ENCODE measurements at places on chromosomes 4 and X.
A peak's percentile ranks its signal among the peaks of the same experiment; 100 is the strongest.

- DNase-seq, result peak; percentile 11
Observed at GRCh38 chr4:16196482-16197393, 29.5 kb downstream of the TAPT1 start.

DNA sequence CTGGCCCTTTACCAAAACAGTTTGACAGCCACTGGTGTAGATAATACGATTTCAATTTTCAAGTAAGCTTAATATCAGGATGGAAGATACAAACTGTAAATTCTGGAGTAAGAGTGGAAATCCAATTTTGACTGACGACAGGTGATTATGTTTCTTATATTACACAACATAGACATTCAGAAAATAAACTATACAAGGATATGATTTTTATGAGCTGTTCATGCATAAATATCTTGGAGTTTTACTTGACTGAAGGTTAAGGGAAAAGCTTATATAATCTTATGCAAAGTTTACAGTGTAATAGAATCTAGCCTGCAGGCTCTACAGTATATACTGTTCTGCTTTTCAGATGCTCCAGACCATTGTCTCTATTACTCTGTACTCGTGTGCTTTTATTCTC lies 1672.3 kb downstream of the ARAP2 start:
- no peak for DNase-seq

- no peak for DNase-seq
Observed at GRCh38 chrX:46381630-46382029, 163.6 kb downstream of the ZNF674 start.

DNA sequence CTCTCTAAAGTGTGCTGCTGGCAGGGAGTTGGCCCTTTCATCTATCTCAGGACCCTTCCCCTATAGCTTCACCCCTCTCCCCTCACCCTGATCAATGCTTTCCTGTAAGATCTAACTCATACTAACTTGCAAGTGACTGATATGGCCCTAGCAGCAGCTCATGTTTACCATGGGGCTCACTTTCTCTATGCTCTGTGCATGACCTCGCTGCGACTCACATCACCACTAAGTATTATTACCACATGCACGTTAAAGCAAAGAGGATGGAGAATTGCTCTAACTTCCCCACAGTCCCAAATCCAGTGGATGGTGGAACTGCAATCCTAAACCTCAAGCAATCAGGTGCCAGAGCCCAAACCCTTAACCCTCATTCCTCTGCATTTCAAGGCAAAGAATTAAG lies 626.6 kb downstream of the MID1IP1 start:
- DNase-seq, result no peak

DNA sequence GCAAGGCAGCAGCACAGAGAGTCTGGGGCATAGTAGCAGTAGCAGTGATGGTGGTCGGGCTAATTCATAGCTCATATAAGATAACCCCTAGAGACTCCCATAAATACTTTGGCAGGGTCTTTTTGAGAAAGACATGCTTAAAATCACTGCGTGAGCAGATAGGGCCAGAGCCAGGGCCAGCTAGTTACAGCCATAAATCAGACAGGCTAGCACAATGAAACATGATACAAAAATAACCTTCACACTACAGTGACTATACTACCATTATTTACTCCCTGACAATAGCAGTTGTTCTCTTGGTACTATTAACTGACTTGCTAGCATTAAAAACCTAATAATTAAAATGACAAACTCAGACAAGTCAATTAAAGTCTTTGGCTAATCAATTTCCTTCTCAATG lies 295.9 kb downstream of the SMARCA1 start:
- DNase-seq, result no peak

DNA sequence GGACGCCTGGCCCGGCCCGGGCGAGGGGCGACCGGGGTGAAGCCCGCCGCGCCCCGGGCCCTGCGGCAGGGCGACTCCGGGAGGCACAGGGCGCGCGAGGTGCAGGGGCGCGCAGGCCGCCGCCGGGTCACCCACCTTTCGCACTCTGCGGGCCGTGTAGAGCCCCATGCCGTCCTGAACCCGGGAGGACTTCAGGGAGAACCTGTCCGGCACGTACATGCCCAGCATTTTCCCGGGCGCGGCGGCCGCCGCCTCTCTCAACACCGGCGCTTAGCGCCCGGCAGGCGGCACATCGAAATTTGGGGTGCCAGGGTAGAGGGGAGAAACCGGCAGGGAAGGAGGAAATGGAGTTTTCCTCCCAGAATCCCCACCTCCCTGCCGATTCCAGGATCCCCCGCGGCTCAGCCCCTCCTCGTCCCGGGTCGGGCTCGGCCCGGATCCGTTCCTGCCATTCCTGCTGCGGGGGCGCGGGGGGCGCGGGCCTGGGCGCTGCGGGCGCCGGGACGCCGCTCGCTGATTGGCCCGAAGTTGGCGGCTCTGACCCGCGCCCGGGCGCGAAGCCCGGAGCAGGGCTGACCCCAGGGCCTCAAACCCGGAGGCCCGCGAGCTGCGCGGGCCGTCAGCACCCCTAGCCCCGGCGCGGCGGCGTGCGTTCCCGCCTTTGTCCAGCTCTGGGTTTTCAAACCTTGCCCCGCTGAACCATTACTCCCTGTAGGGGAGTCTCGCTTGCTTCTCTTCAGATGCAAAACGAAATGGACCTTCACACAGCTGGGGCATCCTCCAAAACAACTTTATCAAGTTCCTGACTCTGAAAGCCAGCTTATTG lies at the start of gene PRDM5:
Gene PRDM5 (minus strand): TSS at position 346 of the 826 bp plus-strand sequence. CDS start 118 bp downstream, at position 228.
- DNase-seq, result peak; percentile 22

- DNase-seq, result no peak
Observed at GRCh38 chrX:105822138-105823091, at the start of gene NRK. Gene NRK, plus strand, starts transcription at chrX:105822539. Its CDS starts 307 bp downstream, at chrX:105822846.

GRCh38 chr4:120773641-120774040 lies 148.9 kb downstream of the PRDM5 start:
- DNase-seq, result no peak

DNA sequence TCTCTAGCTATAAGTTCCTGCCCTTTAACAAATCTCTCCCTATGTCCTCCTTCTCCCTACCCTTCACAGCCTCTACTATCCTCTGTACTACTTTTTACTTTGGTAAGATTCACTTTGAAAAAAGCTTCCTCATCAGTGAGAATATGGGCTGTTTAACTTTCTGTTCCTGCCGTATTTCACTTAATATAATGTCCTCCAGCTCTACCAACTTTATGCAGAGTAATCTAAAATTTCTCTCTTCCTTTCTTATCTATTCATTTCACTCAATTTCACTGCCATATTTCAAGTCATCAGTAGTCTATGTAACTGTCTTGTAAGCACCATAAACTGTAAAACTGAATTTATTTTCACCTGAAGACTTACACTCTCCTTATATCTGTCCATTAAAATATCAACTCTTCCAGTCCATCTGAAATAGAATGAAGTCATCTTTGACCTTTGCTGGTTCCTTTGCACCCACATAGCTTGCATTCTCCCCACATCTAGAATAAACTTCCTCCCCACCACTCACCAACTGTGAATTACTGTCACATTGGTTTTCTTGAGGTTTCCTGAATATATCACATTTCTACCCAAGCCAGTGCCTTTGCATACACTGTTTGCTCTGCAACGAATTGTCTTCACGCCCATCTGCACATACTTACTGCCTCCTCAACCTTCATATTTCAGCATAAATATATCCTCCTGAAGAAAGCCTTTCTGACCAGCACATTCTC lies 54.6 kb downstream of the ARAP2 start:
- DNase-seq, result no peak

GRCh38 chr4:6235012-6235411 lies 34.6 kb upstream of the WFS1 start:
- no peak for DNase-seq

DNA sequence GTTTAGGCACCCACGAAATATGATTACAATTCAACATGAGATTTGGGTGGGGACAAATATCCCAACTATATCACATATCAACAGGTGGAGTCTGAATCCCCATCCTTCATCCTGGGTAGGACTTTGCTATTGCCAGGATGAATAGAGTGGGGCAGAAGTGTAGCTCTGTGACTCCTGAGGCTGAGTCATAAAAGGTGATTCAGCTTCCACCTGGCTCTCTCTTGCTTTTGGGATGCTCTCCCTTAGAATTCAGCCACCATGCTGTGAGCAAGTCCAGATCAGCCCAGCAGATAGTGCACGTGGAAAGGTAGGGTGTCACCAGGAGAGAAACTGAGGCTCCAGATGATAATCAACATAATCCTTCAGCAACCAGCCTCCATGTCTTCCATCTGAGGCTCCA lies 193.8 kb upstream of the BCOR start:
- no peak for DNase-seq

GRCh38 chr4:36255577-36255976 lies 11.3 kb upstream of the ARAP2 start:
- peak; percentile 9 for DNase-seq

DNA sequence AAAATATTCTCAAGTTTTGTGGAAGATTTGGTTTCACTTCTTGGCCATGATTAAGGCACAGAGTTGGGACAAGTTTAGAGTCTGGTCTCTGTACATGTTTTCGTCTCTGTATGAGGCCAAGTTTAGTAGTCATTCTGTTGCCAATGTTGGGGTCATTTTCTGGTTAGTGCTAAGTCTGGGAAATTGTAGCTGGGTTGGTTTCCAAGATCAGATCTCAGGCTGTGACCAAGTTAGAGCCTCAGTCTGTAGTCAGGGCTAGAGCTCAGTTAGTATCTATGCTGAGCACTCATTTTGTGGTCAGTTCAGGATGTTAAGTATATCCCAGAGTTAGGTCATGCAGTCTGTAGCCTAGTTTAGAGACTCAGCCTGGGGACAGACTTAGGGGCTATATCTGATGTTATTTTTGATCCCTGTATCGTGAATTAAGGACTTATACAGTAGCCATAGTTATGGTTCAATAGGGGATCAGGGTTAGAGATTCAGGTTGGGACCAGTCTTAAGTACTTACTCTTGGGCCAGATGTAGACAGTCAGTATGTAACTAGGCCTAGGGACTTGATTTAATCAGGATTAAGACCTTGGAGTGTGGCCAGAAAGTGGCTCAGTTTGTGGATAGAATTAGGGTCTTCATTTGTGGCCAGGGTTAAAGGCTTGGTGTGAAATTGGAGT lies 6.6 kb upstream of the ENOX2 start:
- no peak for DNase-seq

- DNase-seq, result no peak
Observed at GRCh38 chr4:140291259-140291658, 82.2 kb upstream of the SCOC start.

DNA sequence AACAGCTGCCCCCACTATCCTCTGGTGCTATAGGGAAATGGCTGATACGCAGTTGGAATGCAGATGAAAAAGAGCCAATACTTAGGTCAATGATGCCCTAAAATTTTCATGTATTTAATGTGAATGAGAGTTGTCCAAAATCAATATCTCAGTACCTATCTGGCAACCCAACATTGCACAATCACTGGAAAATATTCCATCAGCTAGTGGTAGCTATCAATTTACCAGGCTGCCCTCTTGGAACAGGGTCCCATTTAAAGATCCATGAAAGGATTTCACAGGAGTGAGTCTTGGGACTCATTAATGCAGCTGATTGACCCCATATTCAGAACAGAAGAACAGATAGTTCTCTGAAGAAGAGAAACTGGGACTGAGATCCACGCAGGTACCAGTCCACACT lies 638.9 kb downstream of the SMARCA1 start:
- no peak for DNase-seq

DNA sequence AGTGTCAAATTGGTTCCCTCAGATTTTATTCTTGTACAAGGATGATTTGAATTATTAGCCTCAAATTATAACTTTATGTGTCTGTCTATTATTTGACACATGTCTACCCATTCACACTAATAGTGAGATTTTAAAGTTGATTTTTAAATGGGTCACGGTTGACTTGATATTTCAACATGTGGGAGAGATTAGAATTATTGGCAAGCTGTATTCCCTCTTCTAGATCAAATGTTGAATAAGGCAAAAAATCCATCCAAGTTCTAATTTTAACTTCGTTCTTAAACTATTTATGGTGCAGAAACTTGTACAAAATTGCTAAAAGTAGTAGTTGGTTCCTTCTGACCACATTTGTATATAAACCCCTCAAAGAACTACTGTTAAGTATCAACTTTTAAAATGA lies 1498.0 kb downstream of the STIM2 start:
- DNase-seq, result no peak

DNA sequence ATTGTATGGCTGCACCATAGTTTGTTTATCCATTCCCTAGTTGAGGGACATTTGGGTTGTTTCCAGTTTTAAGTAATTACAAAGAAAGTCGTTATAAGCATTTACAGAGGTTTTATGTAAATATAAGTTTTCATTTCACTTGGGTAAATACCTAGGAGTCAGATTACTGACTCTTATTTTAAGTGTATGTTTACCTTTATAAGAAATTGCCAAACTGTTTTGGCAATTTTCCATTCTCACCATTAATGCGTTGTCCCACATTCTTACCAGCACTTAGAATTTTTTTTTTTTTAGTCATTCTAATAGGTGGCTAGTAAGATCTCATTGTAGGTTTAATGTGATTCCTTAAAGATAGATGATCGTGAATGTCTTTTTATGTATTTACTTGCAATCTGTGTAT lies 121.5 kb upstream of the NR3C2 start:
- DNase-seq, result no peak

GRCh38 chr4:137998666-137999429 lies 243.3 kb downstream of the SLC7A11 start:
- peak; percentile 69 for DNase-seq

- DNase-seq, result no peak
Observed at GRCh38 chr4:94177822-94178221, 29.8 kb upstream of the SMARCAD1 start.

All from cerebellar cortex (tissue), 1 donor.